CD4-positive, alpha-beta T cell (primary cell): ENCODE measurements at places on chromosomes 12 and 14.

GRCh38 chr12:97556302-97556779, 93.7 kb downstream of the RMST start:
- H3K27me3 ChIP-seq, result no peaks in the 10 kb centered on the region
- H3K4me3 ChIP-seq, result no peak overlapping the region

DNA sequence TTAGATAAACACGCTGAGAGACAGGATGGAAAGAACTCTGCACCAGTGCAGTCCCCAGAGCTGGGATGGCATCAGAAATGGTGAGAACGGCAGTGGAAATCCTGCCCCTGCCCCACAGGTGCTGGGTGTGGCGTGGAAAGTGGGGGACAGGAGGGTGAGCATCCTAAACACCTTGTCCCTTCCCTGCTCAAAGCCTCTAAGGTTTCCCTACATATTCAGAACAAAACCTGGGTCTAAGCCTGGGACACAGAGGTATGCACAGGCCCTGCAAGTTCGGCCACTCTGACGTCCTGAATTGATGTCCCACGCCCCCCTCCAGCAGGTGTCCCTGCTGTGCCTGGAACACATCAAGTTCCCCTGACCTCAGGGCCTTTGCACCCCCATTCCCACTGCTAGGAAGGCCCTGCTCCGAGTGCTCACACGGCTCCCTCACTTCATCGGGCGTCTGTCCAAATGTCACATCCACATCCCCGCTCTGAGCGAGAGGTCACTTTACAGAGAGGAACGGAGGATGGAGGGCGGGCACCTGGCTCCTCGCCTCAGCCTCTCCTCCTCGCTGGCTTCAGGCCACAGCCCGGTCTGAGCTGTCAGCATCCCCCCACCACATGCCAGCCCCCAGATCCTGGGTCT, 38.5 kb upstream of the SFSWAP start:
- no peaks in the 10 kb centered on the region for H3K36me3 ChIP-seq
- H3K4me1 ChIP-seq, result no peaks in the 10 kb centered on the region

- H3K4me1 ChIP-seq, result no peaks in the 10 kb centered on the region
- no peaks in the 10 kb centered on the region for H3K36me3 ChIP-seq
- no peak overlapping the region for H3K4me3 ChIP-seq
- no peak overlapping the region for H3K27ac ChIP-seq
Observed at GRCh38 chr12:120797677-120798642, 72.3 kb downstream of the ACADS start.

DNA sequence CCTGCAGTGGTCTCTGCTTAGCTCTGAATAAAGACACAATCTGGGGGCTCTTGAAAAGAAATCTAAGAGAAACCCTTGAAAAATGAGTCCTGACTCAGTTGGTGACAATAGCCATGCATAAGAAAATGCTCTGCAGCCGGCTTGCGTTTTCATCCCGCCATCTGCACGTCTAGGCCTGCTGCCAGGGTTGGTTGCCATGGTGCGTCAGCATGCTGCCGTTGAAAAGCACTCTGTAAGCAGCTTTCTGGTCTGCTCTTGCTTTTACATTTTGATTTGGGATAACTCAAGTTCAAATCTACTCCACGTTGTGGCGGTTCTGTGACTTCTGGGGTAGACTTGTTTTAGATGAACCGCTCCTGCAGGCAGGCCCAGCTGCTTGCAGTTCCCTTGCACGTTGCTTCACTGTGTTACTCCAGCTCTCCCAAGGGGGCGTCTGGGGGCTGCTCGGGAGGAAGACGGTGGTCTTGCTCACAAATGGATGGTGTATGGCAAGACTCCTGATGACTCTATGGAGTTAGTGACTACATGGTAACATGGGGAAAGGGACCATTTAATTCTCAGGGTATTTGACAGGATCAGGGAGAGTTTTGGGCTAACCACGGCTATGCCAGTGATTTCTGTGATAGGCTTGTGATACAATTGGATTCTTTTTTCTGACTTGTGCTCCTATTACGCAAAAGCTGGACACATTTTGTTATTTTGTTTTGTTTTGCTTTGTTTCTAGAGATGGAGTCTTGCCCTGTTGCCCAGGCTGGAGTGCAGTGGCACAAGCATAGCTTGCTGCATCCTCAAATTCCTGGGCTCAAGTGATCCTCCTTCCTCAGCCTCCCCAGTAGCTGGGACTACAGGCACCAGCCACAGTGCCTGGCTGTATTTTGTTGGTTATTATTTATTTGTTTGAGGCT, 15.8 kb downstream of the WNT5B start:
- H3K27ac ChIP-seq, result no peak overlapping the region
- peaks cover 3% of the 10 kb centered on the region for H3K4me1 ChIP-seq
- H3K27me3 ChIP-seq, result no peaks in the 10 kb centered on the region

DNA sequence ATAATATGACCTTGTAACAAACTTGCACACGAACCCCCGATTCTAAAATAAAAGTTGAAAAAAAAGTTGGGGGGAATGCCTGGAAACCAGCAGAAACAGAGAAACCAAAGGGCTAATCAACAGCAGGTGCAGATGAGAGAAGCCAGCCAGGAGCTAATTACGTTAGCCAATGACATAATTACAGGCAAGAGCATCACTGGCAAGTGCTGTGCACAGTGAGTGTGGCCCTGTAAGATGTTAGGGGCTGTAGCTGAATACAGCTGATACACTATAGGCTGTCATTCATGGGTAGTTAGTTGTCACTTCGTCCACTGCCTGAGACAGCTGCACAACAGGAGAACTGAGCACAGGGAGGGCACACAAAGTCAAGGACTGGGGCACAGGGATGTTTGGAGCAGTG, 7.3 kb upstream of the FGF23 start:
- peaks cover 4% of the 10 kb centered on the region for H3K27me3 ChIP-seq
- H3K27ac ChIP-seq, result no peak overlapping the region
- no peak overlapping the region for H3K4me3 ChIP-seq
- no peaks in the 10 kb centered on the region for H3K36me3 ChIP-seq
- no peaks in the 10 kb centered on the region for H3K4me1 ChIP-seq

- H3K4me3 ChIP-seq, result no peak overlapping the region
- H3K27me3 ChIP-seq, result no peaks in the 10 kb centered on the region
- no peaks in the 10 kb centered on the region for H3K4me1 ChIP-seq
- H3K36me3 ChIP-seq, result no peaks in the 10 kb centered on the region
Observed at GRCh38 chr14:50620341-50620740, 47.8 kb downstream of the SAV1 start.

DNA sequence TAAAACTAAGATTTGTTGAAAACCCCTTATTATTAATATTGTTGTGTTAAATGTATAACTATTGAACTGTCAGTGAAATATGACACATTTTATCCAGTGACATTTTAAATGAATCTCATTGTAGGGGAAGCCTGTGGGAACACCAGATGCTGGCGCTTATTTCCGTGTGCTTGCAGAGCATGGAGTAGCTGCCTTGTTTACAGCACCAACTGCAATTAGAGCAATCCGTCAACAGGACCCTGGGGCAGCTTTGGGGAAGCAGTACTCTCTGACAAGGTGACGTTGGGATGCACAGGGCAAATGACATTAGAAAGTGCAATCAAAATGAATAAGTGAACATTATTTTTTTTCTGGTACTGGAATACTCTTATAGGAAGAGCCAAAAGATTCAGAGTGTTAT, 96.8 kb downstream of the ACSS3 start:
- H3K27me3 ChIP-seq, result no peaks in the 10 kb centered on the region
- H3K27ac ChIP-seq, result no peak overlapping the region
- no peak for DNase-seq
- H3K4me3 ChIP-seq, result no peak overlapping the region

GRCh38 chr12:46186088-46186487, 82.8 kb downstream of the SLC38A1 start:
- peaks cover 36% of the 10 kb centered on the region for H3K36me3 ChIP-seq
- no peak overlapping the region for H3K27ac ChIP-seq
- no peaks in the 10 kb centered on the region for H3K4me1 ChIP-seq
- no peak overlapping the region for H3K4me3 ChIP-seq
- no peak for DNase-seq
- no peaks in the 10 kb centered on the region for H3K27me3 ChIP-seq

DNA sequence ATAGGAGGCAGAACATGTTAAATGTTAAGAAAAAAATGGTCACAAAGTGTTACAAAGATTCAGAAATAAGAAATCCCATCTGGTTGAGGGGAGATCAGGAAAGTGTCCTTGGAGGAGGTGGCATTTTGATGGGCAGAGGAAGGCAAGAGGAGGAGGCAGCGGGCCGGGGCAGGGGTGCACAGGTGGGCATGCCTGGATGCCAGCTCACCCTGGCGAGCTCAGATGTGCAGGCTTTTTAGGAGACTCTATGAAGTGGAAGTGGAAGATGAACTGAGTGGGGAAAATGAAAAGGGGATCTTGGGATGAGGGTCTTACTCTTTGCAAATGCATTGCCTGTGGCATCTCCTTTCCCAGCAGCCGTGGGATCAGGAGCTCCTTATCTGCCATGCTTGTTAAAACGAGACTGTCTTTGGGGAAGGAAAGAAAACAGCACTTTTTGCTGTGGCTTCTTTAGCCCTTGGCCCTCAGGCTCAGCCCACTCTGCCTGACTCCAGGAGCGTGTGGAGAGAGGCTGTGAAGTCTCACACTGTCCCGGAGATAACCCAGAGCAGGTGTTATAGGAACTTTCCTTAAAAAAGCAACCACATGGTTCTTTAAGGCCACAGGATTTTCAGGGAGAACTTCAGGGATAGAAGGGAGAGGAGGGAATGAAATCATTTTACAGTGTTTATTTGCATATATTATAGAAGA, 62.6 kb downstream of the ELK3 start:
- H3K4me1 ChIP-seq, result peaks cover 40% of the 10 kb centered on the region
- H3K27ac ChIP-seq, result peak overlapping the region; percentile 21
- peaks cover 60% of the 10 kb centered on the region for H3K36me3 ChIP-seq
- no peak for DNase-seq
- H3K27me3 ChIP-seq, result no peaks in the 10 kb centered on the region

DNA sequence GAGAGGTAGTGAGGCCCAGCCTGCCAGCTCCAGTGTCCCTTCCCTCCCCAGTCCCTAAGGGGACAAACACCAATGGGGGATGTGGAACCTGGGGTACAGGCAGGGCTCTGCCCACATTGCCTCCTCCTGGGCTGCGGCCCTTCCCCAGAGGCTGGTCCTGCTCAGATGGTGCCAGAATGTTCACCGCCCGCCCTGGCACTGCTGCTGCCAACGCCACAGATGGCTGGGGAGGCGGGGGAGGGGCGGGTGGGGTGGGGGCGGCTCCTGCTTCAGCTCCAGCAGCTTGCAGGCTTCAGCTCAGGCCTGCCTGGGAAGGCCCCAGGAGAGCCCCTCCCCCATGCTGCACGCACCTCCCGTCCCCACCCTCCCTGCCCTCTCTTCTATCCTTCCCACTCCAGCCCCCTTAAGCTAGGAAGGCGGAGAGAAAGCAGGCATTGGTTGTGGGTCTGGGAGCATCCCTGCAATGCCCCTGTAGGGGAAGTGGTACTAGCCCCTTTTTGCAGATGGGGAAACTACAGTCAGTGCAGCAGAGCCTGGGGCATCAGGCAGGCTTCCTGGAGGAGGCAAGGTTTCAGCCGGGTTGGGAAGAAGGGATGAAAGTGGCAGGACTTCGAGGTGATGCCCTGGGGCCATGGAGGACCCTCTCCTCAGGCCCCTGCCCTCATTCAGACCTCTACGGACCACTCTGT, 2.0 kb upstream of the BEGAIN start:
- no peak overlapping the region for H3K4me3 ChIP-seq
- H3K36me3 ChIP-seq, result no peaks in the 10 kb centered on the region
- DNase-seq, result no peak
- no peak overlapping the region for H3K27ac ChIP-seq

DNA sequence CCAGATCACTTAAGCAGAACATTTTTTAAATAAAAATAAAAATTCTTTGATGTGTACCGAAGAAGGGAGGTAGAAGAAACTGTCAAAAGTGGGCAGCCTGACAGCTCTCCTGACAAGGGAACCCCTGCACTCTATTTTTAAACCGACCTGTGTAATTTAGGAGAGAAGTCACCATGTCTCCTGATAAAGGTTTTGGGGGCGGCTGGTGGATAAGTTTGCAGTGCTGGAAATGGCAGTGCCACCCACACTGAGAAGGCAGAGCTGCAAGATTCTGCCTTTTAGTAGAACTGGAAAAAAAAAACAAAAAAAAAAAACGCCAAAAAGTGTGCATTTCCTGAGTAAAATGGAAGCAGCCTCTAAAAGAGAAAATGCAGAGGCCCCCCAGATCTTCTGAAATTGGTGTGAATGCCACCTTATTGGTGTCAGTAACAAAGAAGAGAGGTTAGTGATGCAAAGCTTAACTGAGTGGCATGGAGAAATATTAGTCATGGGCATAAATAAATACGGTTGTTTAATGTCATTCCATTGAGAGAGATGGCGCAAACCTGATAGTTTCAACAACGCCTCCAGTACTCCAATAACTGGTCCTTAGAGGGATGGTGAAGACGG, 24.7 kb downstream of the DUSP6 start:
- H3K36me3 ChIP-seq, result no peaks in the 10 kb centered on the region
- DNase-seq, result no peak
- no peak overlapping the region for H3K4me3 ChIP-seq
- no peak overlapping the region for H3K27ac ChIP-seq

- H3K27me3 ChIP-seq, result no peaks in the 10 kb centered on the region
- H3K4me1 ChIP-seq, result no peaks in the 10 kb centered on the region
- H3K27ac ChIP-seq, result no peak overlapping the region
- no peak for DNase-seq
Observed at GRCh38 chr12:47920913-47921312, 16.1 kb upstream of the VDR start.

DNA sequence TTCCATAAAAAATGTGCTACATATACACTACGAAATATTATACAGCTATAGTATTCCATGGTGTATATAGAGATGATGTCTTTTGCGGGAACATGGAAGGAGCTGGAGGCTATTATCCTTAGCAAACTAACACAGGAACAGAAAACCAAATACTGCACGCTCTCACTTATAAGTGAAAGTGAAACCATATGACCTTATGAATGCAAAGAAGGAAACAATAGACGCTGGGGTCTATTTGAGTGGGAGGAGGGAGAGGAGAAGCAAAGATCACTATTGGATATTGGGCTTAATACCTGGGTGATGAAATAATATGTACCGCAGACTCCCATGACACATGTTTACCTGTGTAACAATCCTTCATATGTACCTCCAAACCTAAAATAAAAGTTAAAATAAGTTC, 142.8 kb downstream of the LRFN5 start:
- peak overlapping the region; percentile 41 for H3K4me3 ChIP-seq
- H3K27me3 ChIP-seq, result no peaks in the 10 kb centered on the region
- no peaks in the 10 kb centered on the region for H3K36me3 ChIP-seq
- H3K27ac ChIP-seq, result no peak overlapping the region
- no peaks in the 10 kb centered on the region for H3K4me1 ChIP-seq
- DNase-seq, result no peak

GRCh38 chr12:91099836-91100235, 11.5 kb downstream of the LUM start:
- H3K27ac ChIP-seq, result no peak overlapping the region
- no peaks in the 10 kb centered on the region for H3K36me3 ChIP-seq
- no peak overlapping the region for H3K4me3 ChIP-seq
- H3K27me3 ChIP-seq, result no peaks in the 10 kb centered on the region
- no peaks in the 10 kb centered on the region for H3K4me1 ChIP-seq
- no peak for DNase-seq

- no peaks in the 10 kb centered on the region for H3K4me1 ChIP-seq
- no peaks in the 10 kb centered on the region for H3K27me3 ChIP-seq
- H3K4me3 ChIP-seq, result no peak overlapping the region
- no peak overlapping the region for H3K27ac ChIP-seq
- H3K36me3 ChIP-seq, result no peaks in the 10 kb centered on the region
Observed at GRCh38 chr12:124824195-124824594, 39.5 kb downstream of the SCARB1 start.
